ENCODE measurements at places on chromosomes 6 and 20.
A peak's percentile ranks its signal among the peaks of the same experiment; 100 is the strongest.

DNA sequence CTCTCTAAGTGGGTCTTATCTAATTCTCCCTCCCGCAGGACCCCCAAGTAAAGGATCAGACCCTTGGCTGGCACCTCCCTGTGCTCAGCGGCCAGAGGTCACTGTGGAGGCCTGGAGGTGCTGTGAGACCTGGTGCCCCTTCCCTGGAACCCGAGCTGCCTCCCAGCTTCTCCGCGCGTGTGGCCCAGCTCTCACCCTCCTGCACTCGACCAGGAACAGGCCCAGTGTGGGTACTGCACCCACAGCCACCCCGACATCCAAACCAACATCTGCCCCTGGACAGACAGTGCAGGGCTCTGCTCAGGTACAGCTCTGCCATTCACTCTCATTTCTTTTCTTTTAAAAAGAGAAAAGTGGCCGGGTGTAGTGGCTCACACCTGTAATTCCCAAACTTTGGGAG is 42.4 kb downstream of the TMEM242 start:
- DNase-seq: no peak

DNA sequence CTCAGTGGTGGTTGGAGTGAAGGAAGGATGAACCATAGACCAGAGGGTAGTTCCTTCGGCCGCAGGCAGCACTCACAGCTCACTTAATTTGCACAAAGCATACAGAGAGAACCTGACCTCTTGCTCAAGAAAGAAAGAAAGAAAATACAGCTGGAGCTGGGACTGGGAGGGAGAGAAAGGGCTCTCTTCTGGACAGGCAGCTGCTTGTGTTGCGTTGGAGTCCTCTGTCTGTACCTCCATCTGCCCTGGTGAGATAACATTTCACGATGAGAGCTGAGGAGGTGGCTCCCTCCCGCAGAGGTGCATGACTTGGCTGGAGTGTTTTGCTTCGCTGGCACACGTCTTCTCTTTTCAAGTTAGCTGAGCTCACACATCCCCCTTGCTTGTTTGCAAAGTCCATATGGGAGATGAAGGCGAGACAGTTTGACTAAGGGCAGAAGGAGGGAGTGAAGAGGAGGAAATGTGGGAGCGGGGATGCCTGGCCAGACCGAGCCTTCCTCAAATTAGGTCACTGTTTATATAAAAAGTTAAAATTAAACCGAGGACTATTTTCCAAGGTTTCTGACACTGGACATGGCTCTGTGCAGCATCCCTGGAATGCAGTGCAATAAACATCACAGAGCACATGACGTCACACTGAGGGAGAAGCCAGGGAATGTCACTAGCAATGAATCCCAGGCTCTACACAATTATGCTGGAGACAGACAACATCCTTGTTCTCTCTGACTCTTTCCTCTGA is 359.4 kb downstream of the CD83 start:
- DNase-seq: no peak

- no peak for DNase-seq
Measured at GRCh38 chr6:121723623-121724022, 288.2 kb downstream of the GJA1 start.

- DNase-seq: no peak
Measured at GRCh38 chr6:5080574-5080973, 4.6 kb upstream of the PPP1R3G start.

GRCh38 chr6:13368731-13369115 is 40.4 kb upstream of the TBC1D7 start:
- no peak for DNase-seq

- no peak for DNase-seq
Measured at GRCh38 chr6:41814629-41815028, 27.1 kb downstream of the TOMM6 start.

GRCh38 chr6:85945459-85946185 is 302.9 kb upstream of the SYNCRIP start:
- no peak for DNase-seq

GRCh38 chr6:131059486-131059885 is 3.6 kb downstream of the EPB41L2 start:
- no peak for DNase-seq

DNA sequence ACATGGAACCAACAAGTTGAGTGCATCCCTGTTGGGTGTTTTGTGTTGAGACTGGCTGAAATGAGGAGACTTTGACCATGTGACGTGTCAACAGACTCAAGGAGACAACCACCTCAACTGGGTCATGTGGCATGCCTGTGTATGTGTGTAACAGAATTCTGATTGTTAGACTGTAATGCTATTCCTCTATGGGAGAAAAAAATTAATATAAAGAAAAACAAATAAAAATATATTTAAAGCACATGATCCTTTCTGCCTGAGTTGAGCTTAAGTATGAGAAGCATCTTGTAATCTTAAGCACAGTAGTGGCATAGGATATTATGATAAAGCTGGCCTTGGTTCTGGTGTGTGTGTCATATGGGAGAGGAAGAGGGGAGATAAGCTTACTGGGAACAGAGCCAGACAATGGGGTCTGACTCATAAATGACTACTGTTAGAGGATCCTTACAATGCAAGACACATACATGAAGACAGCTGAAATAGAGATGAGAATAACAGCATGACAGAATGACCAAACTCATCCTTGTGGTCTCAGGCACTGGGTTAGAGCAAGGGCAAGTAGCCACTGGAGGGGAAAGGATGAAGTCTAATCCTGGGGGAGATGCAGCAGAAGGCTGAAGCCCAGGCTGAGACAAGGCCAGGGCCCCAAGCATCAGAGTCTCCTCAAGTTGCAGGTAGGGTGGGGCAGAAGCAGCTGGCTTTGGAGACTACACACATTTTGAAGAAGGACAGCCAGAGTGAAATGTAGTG is 9.2 kb downstream of the TP53INP2 start:
- no peak for DNase-seq

DNA sequence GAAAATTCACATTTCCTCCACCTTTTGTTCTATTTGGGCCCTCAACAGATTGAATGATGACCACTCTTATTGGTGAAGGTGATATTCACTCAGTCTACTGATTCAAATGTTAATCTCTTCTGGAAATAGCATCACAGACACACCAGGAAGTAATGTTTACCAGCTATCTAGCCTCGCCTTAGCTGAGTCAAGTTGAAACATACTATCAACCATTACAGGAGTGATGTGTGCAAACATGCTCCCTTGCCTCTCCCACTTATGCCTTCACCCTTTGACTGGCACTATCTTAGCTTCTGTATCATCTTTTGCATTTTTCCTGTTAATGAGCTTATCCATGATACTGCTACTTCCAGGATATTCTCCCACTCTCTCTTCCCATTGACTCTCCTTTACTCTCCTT is 191.9 kb downstream of the CENPW start:
- no peak for DNase-seq

- no peak for DNase-seq
Measured at GRCh38 chr6:1856381-1856780, 246.7 kb downstream of the FOXC1 start.

DNA sequence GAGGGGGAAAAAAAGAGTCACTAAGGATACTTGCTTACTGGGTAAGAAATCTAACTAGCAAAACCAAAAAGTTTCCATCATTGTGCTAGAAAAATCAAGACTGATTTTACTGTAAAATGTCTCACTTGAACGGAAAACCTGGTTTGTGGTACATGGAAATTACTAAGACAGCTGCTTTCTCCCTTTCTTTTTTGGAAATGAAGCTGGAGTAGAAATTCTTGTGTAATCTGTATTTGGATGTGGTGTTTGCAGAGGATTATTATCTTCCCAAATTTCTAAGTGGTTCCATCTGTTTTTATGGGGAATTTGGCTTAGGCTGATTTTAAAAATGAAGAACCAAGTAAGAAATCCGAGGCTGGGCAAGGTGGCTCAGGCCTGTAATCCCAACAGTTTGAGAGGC is 20.4 kb downstream of the EPB41L2 start:
- DNase-seq: no peak

GRCh38 chr6:166998256-166999144 is 697 bp upstream of the CEP43 start:
- DNase-seq: peak; percentile 4

DNA sequence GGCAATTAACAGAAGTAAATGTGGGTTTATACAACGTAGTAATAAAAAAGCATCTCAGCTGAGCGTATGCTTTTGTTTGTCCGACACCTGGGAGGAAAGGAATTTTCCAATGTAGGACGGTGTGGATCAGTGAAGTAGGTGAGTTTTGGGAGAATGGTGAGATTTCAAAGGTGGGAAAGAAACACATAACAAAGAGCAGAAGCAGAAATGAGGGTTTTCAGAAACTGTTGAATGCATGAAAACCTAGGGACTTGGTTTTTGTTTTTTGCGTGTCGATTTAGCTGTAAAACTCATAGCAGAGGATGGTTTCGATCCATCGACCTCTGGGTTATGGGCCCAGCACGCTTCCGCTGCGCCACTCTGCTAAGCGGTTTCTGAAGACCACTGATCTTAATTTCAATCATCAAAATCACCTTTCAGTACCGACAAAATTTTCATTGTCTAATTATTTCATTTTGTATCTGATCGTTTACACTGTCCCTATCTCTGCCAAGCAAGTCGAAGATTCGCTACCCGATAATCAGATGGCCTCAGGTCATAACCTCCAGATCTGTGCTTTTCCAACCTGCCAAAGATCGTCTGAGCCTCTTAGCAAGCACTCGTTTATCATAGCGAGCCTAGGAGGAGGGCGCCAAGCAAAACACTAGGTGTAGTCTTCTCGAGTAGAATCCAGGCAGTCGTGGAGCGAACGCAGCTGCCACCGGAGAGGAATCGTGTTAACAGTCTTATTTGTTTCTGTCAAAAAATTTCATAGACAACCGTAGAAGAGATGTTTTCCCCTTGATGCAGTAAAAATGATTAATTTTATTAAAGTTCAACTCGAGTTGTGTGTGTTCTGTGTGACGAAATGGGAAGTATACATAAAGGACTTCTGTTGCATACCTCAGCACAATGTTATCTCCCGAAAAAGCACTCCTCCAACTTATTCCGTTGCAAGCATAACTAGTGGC is 20.9 kb upstream of the POM121L2 start:
- peak; percentile 35 for DNase-seq

GRCh38 chr6:117906958-117907600 is at the start of gene SLC35F1:
Gene SLC35F1 (plus strand): TSS chr6:117907264.
- peak; percentile 33 for DNase-seq

GRCh38 chr20:2137552-2138201 is 36.0 kb downstream of the STK35 start:
- no peak for DNase-seq

GRCh38 chr6:45486736-45487135 is 109.0 kb upstream of the SUPT3H start:
- DNase-seq: no peak

GRCh38 chr6:158040051-158040803 is 58.6 kb downstream of the SYNJ2 start:
- DNase-seq: no peak

- DNase-seq: no peak
Measured at GRCh38 chr20:50873585-50873984, 57.7 kb downstream of the ADNP start.

DNA sequence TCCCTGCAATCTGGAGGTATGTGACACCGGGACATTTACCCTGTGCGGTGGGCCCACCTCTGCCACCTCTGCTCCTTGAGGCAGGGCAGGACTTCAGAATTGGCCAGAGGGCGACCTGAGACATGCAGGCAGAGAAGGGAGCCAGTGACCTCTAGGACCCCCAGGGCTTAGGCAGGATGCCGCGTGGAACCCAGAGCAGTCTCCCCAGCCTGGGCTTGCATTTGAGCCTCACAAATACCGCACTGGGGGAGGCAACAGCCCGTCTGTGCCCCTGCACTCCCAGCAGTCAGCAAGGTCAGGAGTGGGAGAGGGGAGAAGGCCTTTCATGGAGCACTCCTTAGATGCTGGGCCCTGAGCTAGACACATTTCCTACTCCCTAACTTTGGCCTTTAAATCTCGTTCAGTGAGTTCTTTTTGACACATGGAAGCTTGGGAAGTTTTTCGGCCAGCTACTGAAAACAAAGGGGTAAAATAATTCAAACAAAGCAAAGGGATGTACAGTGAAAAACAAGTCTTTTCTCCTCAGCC is 41.7 kb downstream of the C20orf203 start:
- DNase-seq: no peak

- no peak for DNase-seq
Measured at GRCh38 chr6:24689964-24690363, 23.1 kb downstream of the ACOT13 start.

GRCh38 chr6:72416744-72417465 is 205.0 kb upstream of the KCNQ5 start:
- DNase-seq: no peak

- DNase-seq: no peak
Measured at GRCh38 chr6:157550114-157550989, 169.4 kb downstream of the ZDHHC14 start.

- no peak for DNase-seq
Measured at GRCh38 chr6:132275066-132275970, 126.0 kb downstream of the MOXD1 start.

GRCh38 chr6:7271205-7271534 is 41.8 kb downstream of the SSR1 start:
- no peak for DNase-seq

- DNase-seq: no peak
Measured at GRCh38 chr6:127464161-127464880, 5.1 kb upstream of the KIAA0408 start.

- DNase-seq: no peak
Measured at GRCh38 chr20:25247000-25247517, 826 bp upstream of the PYGB start.

- DNase-seq: no peak
Measured at GRCh38 chr20:12956303-12956702, 52.5 kb upstream of the SPTLC3 start.

Measured in stimulated activated CD4-positive, alpha-beta T cell treated with anti-CD3 and anti-CD28 coated beads, Interleukin-4, amount 100 ng/mL, for 48 hours (primary cell).